NCI-H524 treated with DMSO at 0.1 percent for 48 hours (cell line): ENCODE measurements at places on chromosomes 2 and 18.

GRCh38 chr18:61734396-61734795 is 158.4 kb downstream of the RNF152 start:
- no peak for DNase-seq

- DNase-seq = no peak
Observed at GRCh38 chr2:150729495-150729955, 242.1 kb upstream of the RND3 start.

DNA sequence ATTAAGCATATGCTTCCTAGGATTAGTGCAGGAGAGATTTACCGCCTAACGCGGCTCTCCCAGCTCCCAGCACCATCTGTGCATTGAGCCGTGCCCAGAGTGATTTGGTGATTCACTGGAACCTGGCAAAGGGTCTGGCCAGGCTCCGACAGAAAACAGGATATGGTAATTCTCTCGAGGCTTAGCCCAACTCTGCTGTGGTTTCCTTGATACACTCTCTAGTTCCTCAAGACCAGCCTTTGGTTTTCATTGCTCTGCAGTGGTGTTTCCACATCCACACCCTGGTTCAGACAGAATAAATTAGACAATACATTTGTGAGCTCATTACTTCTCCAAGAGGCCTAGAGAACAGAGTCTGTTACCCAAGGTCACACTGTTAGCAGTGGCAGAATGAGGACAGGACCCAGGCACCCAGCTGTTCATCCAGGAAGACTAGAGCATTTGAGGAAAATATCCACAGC is 23.0 kb upstream of the SMAD2 start:
- peak; percentile 90 for DNase-seq

DNA sequence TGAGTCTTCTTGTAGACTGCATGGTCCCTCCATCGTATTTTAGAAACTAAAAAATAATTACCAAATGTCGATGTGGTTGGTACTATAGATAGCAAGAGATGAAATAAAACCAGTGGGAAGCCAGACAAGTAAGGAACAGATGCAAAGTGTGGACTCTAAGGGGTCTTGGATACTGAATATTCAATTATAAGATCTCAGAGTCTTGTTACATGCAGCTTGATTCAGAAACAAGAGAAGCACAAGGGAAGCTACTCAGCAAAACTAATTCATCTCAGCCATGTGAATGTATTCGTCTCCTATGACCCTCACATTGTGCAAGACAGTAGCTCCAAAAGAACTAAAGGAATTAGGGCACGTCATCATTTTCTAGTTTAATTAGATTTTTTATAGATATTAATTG is 80.9 kb downstream of the CDH20 start:
- DNase-seq = no peak

DNA sequence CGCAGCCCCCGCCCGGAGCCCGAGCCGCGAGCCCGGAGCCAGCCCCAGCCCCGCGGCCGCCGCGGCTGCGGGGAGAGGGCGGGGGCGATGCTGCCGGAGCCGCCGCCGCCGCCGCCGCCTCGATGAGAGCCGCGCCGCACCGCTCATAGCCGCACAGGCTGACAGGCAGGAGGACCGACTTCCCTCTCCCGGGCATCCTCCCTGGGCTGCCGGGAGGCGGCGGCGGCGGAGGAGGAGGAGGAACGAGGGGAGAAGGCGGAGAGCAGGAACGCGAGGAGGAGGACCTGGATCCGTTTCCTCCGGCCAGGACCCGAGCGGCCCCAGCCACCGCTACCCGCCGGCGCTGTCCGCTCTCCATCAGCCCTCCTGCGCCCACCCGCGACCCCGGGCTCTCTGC is 370 bp downstream of the KLHL29 start:
- DNase-seq = no peak

DNA sequence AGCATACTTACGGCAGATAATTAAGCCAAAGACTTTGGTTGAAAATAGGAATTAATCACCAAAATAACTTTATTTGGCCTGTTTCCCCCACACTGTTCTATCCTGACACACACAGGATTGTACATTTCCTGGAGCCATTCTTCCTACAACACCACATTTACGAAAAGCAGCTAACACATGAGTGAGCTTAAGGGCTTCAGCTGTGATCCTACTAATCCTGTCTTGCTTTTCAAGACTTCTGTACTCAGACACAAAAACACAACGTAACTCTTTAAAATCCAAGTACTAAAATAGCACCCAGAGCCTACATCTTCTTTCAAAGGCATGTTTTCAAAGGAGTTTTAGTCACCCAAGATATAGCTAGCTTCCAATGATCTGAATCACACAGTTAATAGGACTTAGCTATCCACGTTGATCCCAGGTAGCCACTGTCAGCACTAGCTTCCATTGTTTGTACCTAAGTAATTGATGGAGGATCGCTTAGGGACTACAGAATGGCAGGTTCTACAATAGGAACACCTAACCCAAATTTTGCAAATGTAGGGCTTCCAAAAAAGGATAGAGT is 42.8 kb upstream of the TTC39C start:
- no peak for DNase-seq

- DNase-seq = no peak
Observed at GRCh38 chr2:166388481-166389070, 12.8 kb upstream of the SCN9A start.

DNA sequence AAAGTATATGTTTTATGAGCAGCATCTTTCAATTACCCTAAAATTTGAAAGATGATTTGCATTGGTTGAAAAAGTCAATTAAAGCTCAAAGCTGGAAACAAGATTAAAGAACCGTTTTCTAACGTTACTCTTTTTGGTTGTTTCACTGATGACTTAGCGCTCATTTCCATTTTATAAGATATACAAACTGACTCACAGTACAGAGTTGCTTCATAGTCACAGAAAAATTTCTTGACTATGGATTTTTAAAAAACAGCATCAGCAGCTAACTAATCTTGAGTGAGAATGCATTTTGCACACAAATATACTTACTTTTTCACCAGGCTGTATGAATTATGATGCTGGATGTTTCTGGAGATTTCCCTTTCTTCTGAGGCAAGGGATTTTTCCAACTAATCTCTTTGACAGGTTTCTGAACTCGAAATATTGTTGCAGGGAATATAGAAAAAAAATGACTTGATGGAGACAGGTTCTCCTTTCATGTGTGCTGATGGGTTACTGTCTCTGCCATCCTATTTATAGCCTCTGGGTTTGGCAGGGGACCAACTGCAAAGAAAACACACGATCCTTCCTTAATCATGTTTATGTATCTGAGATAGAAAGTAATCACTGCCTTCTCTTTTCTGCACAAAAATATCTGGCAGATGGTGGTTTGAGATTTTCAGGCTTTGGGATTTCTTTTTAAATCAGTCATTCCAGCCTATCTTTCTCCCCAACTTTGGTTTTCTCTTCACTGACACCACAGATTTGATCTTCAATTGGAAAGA is 129.4 kb upstream of the DAPL1 start:
- DNase-seq = no peak

- DNase-seq = no peak
Observed at GRCh38 chr2:170512266-170512665, 202.9 kb upstream of the SP5 start.

DNA sequence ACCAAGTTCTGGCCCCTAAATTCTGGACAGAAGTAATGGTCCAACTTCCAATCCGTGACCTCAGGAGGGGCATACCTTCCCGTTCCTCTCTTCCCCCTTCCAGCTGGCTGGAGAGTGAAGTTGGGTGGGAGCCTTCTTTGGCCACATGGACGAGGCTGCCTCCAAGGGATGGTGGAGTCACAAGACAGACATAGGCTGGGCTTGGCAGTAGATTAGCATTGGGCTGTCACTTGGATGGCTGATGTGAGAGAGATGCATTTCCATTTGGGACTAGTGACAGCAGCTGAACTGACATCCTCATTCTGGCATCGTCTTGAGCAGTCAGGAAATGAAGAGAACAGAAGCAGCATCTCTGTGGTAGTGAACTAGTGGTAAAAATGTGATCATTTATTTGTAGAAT is 12.6 kb downstream of the NT5DC4 start:
- DNase-seq = no peak

DNA sequence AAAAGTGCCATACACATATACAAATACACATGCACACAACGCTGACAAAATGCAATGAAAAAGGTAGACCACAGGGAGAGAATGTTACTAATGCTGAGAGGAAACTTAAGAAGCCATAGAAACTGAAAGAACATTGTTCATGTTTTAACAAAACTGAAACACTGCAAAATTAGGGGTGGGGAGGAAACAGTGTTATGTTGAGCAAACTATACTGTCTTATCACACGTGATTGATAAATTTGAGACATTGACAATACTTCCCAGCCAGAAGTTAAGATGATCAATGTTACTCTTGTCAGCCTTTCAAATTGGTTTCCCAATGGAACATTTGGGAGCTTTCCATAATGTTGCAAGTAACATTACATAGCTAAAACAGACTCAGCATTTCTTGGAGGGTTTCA is 165.5 kb downstream of the L3MBTL4 start:
- DNase-seq = no peak

GRCh38 chr2:193583638-193584400 is 1389.1 kb upstream of the TMEFF2 start:
- DNase-seq = peak; percentile 49

DNA sequence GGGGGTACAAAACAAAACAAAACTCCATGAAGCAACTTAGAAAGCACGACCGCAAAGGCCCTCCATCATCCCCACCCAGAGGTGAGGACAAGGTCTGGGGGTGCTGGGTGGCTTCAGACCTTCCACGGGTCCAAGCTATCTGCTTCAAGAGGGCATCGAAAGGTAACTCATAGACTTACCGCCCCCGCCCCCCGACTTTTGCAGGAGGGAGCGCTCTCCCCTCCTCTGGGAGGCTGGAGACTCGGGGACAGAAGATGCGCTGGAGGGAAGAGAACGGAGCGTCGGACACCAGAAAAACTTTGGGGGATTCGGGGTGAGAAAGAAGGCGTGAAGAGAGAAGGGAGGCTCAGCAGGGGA is 300 bp upstream of the STON1 start:
- DNase-seq = no peak

GRCh38 chr2:80169811-80170594 is 134.5 kb downstream of the LRRTM1 start:
- DNase-seq = no peak
